ENCODE measurements at places on chromosomes 16 and 17. TPM values are rescaled to one million over a fixed set of nuclear protein-coding genes. Genes with fewer than 3 reads are reported as not detected.

Gene SLC35G6
- total RNA-seq = not detected

Gene OSGIN1
- 1.1 TPM for total RNA-seq

Gene UTS2R
- total RNA-seq = not detected

Gene GAS2L2
- total RNA-seq = 0.11 TPM

Gene CPNE7
- total RNA-seq = 4.3 TPM

Gene CLEC19A
- not detected for total RNA-seq

Gene ZFHX3
- total RNA-seq = 1.1 TPM

Gene USP31
- total RNA-seq = 5.7 TPM

GRCh38 chr16:62585041-62585545 lies 548.9 kb upstream of the CDH8 start:
- H3K4me1 ChIP-seq = no peaks in the 10 kb centered on the region
- H3K36me3 ChIP-seq = no peaks in the 10 kb centered on the region
- H3K27ac ChIP-seq = no peak overlapping the region

GRCh38 chr16:68884401-68884800 lies 41.1 kb downstream of the TANGO6 start:
- H3K27ac ChIP-seq = no peak overlapping the region
- no peak for DNase-seq
- H3K4me3 ChIP-seq = no peak overlapping the region
- peaks cover 11% of the 10 kb centered on the region for H3K36me3 ChIP-seq
- H3K4me1 ChIP-seq = no peaks in the 10 kb centered on the region

DNA sequence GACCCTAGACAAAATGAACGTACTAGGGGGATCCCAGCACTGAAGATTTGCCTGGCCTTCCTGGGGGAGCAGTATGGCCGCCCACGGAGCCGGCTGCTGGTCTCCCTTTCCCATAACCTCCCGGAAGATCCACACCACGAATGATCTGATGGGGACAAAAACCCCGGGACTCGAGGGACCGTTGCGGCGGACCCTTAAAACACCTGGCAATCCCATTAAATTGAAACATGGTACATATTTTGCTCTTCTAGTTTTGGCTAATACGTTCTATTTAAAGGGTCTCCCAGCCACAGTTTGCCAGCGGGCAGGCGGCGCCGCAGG lies 45.2 kb upstream of the LCMT1 start:
- peak overlapping the region; percentile 76 for H3K4me3 ChIP-seq
- H3K27me3 ChIP-seq = no peaks in the 10 kb centered on the region
- peak overlapping the region; percentile 92 for H3K27ac ChIP-seq
- H3K4me1 ChIP-seq = peaks cover 44% of the 10 kb centered on the region

DNA sequence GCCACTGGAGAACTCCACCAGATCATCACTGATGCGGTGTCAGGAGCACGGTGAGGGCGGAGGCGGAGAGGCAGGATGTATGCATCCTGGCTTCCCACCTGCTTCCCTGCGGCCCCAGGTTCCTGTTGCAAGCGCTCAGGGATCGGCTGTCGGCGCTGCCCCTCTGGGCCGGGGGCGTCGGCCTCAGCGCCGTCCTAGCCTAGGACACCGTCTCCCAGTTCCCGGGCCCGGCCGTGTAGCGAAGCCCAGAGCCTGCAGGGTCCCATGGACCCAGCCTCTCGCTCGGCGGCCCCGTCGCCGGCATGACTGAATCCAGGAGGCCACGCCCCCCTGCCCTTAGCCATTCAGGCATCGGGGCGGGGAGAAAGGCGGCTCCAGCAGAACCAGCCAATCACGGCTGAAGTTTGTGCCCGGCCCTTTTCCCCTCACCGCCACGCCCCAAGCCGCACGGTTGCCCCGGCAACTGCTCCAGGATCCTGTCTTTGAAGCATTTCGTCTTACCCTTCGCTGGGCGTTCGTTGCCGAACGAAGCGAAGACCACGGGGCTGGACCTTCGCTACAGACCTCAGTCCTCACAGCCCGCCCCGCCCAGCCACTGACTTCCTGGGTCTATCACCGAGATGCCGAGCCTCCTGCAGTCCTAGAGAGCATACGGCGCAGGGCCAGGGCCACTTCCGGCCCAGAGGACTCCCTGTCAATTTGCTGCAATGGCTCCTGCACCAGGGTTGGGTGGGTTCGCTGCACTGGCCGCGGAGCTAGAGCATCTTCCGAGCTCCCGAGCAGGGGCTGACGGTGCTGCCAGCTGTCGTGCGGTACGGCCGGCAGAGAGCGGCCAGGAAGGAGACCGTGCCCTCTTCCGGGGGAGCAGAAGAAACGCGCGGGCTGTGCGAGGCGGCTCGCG lies 10.6 kb upstream of the ZNF213 start:
- H3K4me1 ChIP-seq = peaks cover 28% of the 10 kb centered on the region
- H3K27ac ChIP-seq = peak overlapping the region; percentile 98
- DNase-seq = peak; percentile 98

DNA sequence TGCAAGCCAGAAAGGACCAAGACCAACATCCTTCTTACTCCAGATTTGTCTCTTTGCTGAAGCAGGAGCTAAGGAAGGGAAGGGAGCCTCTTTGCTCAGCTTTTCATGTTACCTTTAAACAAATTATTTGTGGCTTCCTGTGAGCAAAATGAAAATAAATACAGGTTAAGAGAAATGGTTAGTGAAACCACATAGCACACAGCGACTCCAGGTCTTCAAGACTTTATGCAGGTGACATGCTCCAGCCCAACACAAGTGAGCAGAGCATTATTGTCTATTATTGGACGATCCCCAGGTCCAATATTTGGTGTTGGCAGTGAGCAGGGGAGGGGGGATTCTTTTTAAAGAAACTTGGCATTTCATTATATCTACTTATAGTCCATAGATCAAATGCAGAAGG lies 53.3 kb downstream of the SALL1 start:
- no peak overlapping the region for H3K27ac ChIP-seq
- peaks cover 2% of the 10 kb centered on the region for H3K27me3 ChIP-seq
- H3K36me3 ChIP-seq = no peaks in the 10 kb centered on the region
- no peak for DNase-seq
- no peak overlapping the region for H3K4me3 ChIP-seq

GRCh38 chr17:1617620-1618174 lies 10.9 kb downstream of the SLC43A2 start:
- H3K27ac ChIP-seq = no peak overlapping the region
- no peaks in the 10 kb centered on the region for H3K27me3 ChIP-seq

GRCh38 chr17:58576679-58577367 lies 62.4 kb upstream of the MTMR4 start:
- H3K27ac ChIP-seq = no peak overlapping the region
- H3K27me3 ChIP-seq = peaks cover 17% of the 10 kb centered on the region
- peaks cover 2% of the 10 kb centered on the region for H3K4me1 ChIP-seq
- no peak overlapping the region for H3K4me3 ChIP-seq

GRCh38 chr17:50189550-50190292 lies 11.7 kb downstream of the COL1A1 start:
- H3K27me3 ChIP-seq = no peaks in the 10 kb centered on the region
- H3K36me3 ChIP-seq = no peaks in the 10 kb centered on the region
- no peak for DNase-seq
- no peaks in the 10 kb centered on the region for H3K4me1 ChIP-seq
- no peak overlapping the region for H3K4me3 ChIP-seq

DNA sequence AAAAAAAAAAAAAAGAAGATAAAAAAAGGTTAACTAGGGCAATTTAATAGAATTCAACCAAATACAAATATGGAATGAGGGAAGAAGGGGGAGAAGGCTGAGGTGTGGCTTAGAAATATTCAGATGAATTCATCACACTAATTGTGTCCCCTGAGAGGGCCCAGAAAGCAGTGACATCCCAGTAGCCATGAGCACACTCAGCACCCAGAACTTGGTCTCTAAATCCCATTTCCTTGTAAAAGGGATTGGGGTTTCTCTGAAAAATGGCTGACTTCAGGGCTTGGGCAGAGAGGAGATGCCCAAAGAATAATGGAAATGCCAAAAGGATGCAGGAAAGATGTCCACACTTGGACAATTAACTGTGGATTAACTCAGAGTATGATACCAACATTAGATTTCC lies 4.0 kb upstream of the ASPSCR1 start:
- no peak overlapping the region for H3K27ac ChIP-seq
- peaks cover 3% of the 10 kb centered on the region for H3K36me3 ChIP-seq
- H3K27me3 ChIP-seq = peaks cover 9% of the 10 kb centered on the region
- peaks cover 12% of the 10 kb centered on the region for H3K4me1 ChIP-seq

- H3K36me3 ChIP-seq = no peaks in the 10 kb centered on the region
- H3K27ac ChIP-seq = no peak overlapping the region
- no peaks in the 10 kb centered on the region for H3K4me1 ChIP-seq
- no peak overlapping the region for H3K4me3 ChIP-seq
- DNase-seq = no peak
- H3K27me3 ChIP-seq = no peaks in the 10 kb centered on the region
Measured at GRCh38 chr16:35744726-35745125, 2285.3 kb downstream of the TP53TG3F start.

- no peak overlapping the region for H3K27ac ChIP-seq
- peaks cover 3% of the 10 kb centered on the region for H3K36me3 ChIP-seq
- no peaks in the 10 kb centered on the region for H3K27me3 ChIP-seq
- no peak overlapping the region for H3K4me3 ChIP-seq
- H3K4me1 ChIP-seq = no peaks in the 10 kb centered on the region
- DNase-seq = no peak
Measured at GRCh38 chr16:2235695-2236336, 428 bp upstream of the DNASE1L2 start.

DNA sequence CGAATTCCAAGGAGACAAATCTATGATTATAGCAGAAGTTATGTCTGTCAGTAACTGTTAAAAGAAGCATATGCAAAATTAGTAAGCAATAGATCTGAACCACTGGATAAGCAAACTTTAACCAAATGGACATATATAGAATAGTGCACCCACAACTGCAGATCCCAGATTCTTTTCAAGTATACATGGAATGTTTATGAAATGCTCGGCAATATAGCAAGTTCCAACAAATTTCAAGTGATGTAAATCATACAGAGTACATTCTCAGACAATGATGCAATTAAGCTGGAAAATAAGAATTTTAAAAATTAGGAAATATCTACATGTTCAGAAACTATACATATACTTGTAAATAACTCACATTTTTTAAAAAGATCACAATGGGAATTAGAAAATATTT lies 8.4 kb upstream of the HELZ start:
- H3K36me3 ChIP-seq = no peaks in the 10 kb centered on the region
- H3K27ac ChIP-seq = no peak overlapping the region
- H3K27me3 ChIP-seq = peaks cover 16% of the 10 kb centered on the region
- H3K4me3 ChIP-seq = no peak overlapping the region
- no peak for DNase-seq
- H3K4me1 ChIP-seq = peaks cover 12% of the 10 kb centered on the region

- H3K4me1 ChIP-seq = peaks cover 49% of the 10 kb centered on the region
- H3K27me3 ChIP-seq = no peaks in the 10 kb centered on the region
- peak overlapping the region; percentile 89 for H3K27ac ChIP-seq
- peaks cover 44% of the 10 kb centered on the region for H3K36me3 ChIP-seq
Measured at GRCh38 chr17:77140166-77140877, 447 bp upstream of the SEC14L1 start.

DNA sequence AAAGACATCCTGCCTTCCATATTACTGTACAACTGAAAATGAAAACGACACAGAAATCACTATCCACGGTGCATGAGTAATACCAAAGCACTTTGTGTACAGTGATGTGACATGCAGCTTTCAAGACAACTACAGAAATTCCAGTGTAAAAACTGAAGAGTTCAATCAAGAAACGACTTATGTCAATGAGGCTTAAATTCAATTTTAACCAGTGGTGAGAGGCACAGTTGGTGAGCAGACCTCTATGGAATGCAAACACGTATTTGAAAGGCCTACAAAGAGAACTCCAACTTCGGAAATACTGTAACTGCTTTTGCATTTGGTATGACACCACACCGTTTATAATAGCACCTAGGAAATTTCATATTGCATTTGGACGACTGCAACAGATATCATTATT lies 87.6 kb downstream of the USP31 start:
- no peak overlapping the region for H3K4me3 ChIP-seq
- H3K4me1 ChIP-seq = peaks cover 1% of the 10 kb centered on the region
- H3K36me3 ChIP-seq = no peaks in the 10 kb centered on the region
- H3K27me3 ChIP-seq = peaks cover 11% of the 10 kb centered on the region
- no peak for DNase-seq

DNA sequence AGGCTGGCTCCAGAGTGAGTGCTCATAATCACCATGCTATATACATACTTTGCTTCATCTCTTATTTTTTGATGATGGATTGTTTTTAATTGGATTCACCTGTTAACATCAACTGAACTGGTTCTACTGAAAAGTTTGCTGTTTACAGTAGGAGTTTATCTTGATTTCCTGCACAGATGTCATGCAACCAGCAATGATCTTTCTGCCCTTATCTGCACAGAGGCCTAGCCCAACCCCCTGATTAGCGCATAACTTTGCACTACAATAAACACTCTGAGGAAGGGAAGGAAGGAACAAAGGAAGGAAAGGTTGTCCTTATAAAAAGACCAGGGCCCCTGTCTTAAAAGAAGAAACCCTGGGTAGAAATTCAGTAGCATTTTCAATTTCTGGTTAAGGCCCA lies 152.9 kb downstream of the RGS9 start:
- DNase-seq = no peak
- no peak overlapping the region for H3K4me3 ChIP-seq
- no peaks in the 10 kb centered on the region for H3K36me3 ChIP-seq

DNA sequence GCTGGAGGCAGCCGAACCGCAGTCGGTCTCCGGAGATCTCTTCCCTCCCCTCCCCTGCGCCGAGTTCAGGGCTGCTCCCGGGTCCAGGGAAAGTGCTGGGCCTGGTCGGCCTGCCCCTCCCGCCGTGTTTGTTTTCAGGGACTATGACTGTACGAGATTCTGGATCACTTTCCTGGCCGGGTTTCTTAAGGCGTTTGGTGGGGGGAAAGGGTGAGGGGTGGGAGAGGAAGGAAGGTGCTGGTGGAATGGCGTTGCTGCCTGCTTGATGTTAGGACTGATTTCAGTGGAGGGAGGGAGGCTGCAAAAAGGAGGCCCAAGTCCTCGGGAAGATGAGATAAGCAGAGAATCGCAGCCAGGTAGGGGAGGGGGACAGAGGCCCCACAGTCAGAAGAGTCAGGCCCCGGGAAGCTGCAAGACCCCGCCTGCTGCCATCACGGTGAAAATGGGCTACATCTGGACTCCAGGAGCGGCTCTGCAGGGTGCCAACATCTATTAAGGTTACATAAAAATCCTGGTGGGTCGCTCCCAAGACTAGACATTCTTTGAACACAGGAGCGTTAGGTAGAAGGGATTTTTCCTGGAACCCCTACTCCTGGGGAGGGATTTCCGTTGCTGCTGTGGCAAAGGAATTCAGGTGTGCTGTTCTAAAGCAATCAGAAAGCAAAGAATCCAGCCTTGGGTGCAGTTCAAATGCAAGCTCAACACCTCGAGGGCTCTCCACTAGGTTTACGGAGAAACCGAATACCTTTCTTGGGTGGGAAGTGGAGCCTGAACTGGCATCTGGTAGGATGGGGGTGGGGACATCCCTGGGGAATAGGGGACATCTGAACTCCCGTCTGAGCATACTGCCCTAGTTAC lies 1.2 kb downstream of the ARHGAP44 start:
- H3K36me3 ChIP-seq = no peaks in the 10 kb centered on the region
- H3K4me3 ChIP-seq = peak overlapping the region; percentile 76
- peaks cover 2% of the 10 kb centered on the region for H3K4me1 ChIP-seq
- H3K27me3 ChIP-seq = peaks cover 21% of the 10 kb centered on the region
- peak overlapping the region; percentile 25 for H3K27ac ChIP-seq

GRCh38 chr17:8939496-8940334 lies 25.8 kb downstream of the PIK3R5 start:
- peak overlapping the region; percentile 99 for H3K27ac ChIP-seq
- peaks cover 47% of the 10 kb centered on the region for H3K36me3 ChIP-seq
- H3K4me1 ChIP-seq = peaks cover 69% of the 10 kb centered on the region

GRCh38 chr17:58382108-58382871 lies 30.3 kb upstream of the SUPT4H1 start:
- peaks cover 45% of the 10 kb centered on the region for H3K4me1 ChIP-seq
- no peak for DNase-seq
- H3K27ac ChIP-seq = peak overlapping the region; percentile 76
- peak overlapping the region; percentile 51 for H3K4me3 ChIP-seq
- no peaks in the 10 kb centered on the region for H3K27me3 ChIP-seq

GRCh38 chr17:31309556-31309955 lies 4.3 kb downstream of the EVI2B start:
- peaks cover 49% of the 10 kb centered on the region for H3K4me1 ChIP-seq
- DNase-seq = no peak
- H3K36me3 ChIP-seq = peaks cover 41% of the 10 kb centered on the region

Measured in activated naive CD8-positive, alpha-beta T cell treated with anti-CD3 and anti-CD28 coated beads, Interleukin-2, amount 10 ng/mL, durations not matched to agents 7 days and 5 days (primary cell).